ENCODE measurements at places on chromosomes 5 and 9.

- no peak for DNase-seq
Observed at GRCh38 chr9:98409719-98410118, 154.3 kb upstream of the TBC1D2 start.

- no peak for DNase-seq
Observed at GRCh38 chr9:106657926-106658325, 205.0 kb upstream of the ZNF462 start.

GRCh38 chr5:55924744-55925143 is 70.0 kb downstream of the IL6ST start:
- no peak for DNase-seq

- DNase-seq: no peak
Observed at GRCh38 chr9:126526218-126527108, 87.3 kb upstream of the LMX1B start.

DNA sequence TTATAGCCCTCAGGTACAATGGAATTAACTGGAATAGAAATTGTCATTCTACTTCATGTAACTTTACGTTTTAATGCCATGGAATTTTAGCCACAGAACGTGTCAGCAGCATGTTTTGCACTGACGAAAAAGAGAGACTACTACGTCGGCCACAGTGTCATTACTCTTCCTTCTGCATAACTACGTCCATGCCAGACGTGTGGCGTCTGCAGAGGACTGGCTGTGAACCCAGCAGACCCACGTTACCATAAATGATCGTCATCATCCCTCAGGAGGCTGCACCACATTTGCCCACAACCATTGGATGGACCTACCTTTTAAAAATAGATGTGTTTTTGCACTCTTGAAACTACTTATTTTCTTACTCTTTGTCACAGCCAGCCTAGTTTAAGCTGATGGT is 63.8 kb upstream of the ATG10 start:
- no peak for DNase-seq

DNA sequence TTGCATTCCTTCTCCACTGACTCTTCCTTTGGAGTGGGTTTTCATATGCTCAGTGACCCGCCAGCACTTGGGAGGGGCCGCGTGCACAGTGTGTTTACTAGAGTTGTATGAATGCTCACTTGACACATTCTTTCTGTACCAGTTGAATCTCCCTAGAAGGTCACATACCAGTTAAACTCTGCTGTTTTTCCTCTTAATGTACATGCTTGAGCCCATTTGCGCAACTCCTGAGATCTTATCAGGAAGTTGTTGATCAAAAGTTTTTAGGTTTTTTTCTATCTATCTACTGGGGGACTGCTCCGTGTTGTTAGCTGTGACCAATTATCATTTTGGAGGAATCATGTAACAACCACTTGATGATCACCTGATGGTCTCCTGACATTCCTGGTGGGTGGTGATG is 392.7 kb downstream of the CDH9 start:
- no peak for DNase-seq

- peak; percentile 80 for DNase-seq
Observed at GRCh38 chr9:12775679-12776512, 1.1 kb downstream of the LURAP1L start.

DNA sequence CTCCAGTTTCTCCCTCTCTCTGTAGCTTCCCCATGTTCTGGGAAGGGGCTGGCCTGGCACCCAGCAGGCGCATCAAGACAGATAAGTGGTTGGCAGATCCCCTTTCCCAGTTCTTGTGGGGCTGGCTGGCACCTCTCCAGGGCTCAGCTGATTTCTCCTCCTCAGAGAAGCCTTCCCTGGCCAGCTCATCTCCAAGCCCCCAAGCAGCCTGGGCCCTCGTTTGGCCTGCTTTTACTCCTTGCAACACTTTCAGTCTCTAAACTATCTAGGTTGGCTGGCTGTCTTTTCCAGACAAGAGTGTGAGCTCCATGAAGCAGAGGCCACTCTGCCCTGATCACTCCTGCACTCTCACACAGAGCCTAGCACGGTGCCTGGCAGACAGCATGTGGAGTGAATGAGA is 13.5 kb downstream of the MACROH2A1 start:
- DNase-seq: no peak

DNA sequence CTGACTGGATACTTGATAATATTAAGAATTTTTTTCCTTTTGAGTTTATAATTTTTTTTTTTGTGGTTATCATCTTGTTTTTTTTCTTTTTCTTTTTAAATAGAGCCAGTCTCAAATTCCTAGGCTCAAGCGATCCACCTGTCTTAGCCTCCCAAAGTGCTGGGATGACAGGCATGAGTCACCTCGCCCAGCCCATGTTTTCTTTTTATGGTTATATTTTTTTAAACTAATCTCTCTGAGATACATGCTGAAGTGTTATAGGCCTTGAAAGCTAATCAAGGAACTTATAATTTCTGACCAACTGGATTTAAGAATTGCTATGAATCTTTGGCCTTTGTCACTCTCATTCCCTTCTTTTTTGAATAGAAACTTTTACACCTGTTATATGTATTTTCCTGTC is 6.8 kb upstream of the AMACR start:
- no peak for DNase-seq

DNA sequence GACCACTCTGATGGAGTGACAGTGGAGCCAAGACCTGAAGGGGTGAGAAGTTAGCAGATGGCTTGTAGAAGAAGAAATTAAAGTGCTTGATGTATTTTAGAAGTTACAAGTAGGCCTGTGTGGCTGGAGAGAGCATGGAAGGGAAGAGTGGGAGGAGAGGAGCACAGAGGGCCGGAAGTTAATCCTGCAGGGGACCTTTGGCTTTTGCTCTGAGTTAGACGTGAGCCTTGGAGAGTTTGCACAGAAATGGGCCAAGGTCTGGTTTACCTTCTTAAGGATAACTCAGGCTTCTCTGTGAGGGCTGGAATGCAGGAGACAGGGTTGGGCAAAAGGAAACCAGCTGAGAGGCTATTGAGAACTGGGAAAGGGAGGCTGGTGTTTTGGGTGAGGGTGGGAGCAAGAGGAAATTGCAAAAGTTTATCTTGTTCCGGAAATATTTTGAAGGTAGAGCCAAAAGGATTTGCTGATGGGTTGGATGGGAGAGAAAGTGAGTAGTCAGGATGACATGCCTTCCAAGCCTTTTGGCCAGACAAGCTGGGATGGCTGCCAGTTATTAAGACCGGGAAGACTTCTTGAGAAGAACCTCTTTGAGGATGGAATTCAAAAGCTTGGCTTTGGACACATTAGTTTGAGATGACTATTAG is 17.5 kb upstream of the F2RL1 start:
- DNase-seq: no peak

GRCh38 chr9:116350213-116350612 is 196.6 kb downstream of the PAPPA start:
- DNase-seq: peak; percentile 49

DNA sequence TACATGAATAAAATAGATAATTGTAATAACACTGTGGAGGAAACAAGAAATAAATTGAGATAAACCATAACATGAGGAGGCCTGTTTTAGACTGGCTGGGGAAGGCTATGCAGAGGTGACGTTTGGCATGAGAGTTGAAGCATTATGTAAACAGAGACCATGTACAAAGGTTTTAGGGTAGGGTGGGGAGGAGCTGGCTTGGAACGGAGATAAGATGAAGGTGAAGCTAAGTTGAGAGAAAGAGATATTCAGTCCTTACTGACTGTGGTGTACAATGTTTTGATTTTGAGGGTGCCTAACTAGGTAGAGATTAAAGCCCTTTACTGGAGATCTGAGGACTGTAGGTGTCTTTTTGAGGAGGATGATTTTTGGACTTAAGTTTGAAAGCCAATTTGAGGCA is 17.8 kb downstream of the MAN2A1 start:
- no peak for DNase-seq

DNA sequence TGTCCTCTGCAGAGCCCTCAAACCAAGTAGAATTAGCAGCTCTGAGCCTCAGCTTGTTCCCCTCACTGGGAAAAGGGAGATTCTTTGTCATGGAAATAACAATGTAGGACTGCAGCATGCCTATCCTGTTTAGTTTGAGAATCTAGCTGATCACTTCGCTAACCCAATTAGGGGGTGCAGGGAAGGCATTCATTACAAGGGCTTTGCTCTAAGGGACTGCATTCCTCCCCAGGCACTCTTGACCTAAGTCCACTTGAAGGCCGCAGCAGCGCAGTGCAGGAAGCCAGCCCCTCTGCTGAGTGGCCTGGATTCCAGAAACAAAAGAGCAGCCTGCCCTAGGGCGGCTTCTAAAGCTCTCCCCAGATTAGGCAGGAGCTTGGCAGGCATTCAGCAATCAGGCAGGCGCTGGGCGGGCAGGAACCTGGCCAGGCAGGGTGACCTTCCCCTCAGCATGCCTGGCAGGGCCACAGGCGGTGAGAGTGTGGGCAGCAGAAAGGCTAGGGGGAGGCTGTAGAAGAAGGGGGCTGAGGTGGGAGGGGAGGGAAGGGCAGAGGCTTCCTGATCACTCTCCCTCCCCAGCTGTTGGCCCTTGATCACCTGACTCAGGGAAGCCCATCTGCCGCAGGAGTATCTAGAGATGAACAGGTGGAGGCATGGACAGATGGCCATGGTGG is 24.8 kb downstream of the CCNJL start:
- DNase-seq: peak; percentile 78

DNA sequence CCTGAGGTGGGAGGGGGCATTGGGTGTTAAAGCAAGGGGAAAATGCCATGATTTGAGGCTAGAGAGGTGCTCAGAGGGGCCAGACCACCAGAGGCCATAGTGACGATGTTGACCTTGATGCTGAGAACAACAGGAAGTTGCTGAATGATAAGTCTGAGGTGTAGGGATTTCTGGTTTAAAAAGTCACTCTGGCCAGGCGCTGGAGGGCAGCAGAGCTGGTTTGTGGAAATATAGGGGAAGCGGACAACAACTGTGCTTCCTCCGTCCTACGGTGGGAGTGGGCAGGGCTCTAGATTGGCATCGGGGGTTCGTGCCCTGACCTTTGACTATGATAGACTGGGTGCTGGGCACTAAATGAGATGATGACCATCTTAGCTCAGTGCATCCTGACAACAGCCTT is 44.7 kb downstream of the STOM start:
- no peak for DNase-seq

DNA sequence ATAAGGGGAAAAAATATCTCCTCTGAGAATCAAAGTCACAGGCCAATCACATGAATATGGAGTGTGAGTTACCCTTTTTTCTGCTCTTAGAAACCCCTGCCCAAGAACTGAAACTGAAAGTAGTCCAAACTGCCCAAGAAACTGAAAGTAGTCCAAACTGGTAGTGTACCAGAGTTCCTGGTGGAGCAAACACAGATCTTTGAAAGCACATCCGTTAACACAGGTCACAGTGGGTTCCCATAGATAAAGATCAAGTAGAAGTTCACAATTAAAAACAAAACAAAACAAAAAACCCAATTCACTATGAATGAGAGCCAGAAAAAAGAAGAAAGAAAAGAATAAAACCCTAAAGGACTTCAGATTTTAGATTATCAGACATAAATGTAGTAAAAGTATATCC is 332.4 kb upstream of the EFNA5 start:
- no peak for DNase-seq

DNA sequence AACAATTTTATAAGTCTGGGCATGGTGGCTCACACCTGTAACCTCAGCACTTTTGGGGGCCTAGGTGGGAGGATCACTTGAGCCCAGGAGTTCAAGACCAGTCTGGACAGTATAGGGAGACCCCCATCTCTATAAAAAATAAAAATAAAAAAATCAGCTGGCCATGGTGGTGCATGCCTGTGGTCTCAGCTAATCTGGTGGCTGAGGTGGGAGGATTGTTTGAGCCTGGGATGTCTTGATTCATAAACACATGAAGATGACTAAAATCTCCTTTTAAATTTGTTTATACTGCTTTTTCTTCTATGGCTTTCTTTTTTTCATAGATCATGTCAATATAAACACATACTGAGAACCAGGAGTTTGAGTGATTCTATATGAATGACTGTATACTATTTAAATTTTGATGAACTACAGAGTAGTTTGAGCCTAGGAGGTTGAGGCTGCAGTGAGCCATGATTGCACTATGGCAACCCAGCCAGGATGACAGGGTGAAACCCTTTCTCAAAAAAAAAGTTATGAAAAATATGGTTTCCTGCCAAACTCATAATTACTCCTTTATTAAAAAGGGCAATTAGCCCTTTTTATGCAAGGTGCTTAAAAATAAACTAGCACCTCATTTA is 14.2 kb downstream of the RIC1 start:
- DNase-seq: no peak

- no peak for DNase-seq
Observed at GRCh38 chr5:3281366-3281765, 314.3 kb upstream of the IRX1 start.

DNA sequence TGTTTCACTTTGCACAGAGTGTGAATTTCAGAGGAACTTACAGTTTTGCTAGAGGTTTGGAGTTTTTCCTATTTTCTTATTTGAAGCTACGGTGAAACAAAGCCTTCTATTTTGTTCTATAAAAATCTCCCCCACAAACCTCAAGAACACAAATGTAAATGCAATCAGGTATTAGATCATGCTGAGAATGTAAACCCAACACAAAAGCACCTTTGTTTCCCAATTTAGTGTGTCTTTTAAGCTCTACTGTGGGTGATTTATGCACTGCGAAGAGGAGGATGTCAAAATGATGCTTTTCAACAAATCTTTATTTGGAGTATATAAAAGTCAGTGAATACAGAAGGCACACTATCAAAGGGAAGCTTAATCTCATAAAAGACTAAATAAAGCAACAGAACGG is 4.3 kb upstream of the DRD1 start:
- DNase-seq: no peak

DNA sequence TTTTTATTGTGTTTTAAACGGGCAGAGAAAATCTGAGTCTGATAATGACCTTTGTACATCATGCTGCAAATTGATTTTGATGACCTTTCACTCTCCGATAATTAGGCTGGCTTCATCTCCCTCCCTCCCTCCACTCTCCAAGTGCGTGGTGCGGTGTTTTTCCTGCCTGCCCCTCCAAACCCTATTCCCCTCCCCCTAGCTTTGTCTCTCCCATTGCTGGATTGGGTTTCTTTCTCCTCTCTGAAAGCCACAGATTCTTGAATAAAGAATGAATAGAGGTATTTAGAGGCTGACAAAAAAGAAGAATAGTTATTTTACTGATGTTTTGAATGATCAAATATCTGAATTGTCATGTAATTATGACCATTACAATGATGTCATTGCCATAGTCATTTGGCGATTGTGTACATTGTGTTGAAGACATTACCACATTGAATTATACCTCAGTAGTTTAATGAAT is 571.1 kb upstream of the ZNF608 start:
- DNase-seq: peak; percentile 58

- DNase-seq: no peak
Observed at GRCh38 chr5:112933651-112934365, 11.8 kb upstream of the REEP5 start.

GRCh38 chr5:159102311-159102934 is 2.7 kb upstream of the EBF1 start:
- DNase-seq: no peak
